ENCODE measurements at places on chromosomes 2 and 18.

- no peak for DNase-seq
These were observed 172.9 kb upstream of the SIX3 start for GRCh38 chr2:44768438-44769236.

DNA sequence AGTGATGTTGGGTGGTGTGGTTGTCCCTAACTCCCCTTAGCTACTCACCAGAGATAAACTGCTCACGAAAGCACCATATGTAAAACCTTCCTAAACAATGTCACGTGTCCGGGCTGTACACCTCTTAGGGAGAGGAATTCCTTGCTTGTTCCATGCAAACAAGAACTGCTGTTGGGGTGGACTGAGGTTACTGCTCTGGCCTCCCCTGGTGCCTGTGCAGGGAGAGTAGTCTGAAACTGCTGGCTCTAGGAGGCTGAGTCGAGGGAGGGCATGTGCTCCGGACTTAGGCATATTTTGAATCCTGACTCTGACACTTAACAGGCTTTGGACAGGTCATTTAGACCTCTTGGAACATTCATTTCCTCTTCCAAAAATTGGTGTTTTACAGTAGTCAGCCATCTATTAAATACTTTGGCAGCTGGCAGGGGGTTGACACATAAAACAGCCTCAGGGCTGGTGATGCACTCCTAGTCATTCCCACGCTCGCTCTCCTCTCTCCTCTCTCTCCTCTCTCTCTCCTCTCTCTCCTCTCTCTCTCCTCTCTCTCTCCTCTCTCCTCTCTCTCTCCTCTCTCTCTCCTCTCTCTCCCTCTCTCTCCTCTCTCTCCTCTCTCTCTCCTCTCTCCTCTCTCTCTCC, 10.6 kb downstream of the THNSL2 start:
- no peak for DNase-seq

GRCh38 chr2:208083807-208084206, 40.5 kb downstream of the CRYGD start:
- DNase-seq = no peak

DNA sequence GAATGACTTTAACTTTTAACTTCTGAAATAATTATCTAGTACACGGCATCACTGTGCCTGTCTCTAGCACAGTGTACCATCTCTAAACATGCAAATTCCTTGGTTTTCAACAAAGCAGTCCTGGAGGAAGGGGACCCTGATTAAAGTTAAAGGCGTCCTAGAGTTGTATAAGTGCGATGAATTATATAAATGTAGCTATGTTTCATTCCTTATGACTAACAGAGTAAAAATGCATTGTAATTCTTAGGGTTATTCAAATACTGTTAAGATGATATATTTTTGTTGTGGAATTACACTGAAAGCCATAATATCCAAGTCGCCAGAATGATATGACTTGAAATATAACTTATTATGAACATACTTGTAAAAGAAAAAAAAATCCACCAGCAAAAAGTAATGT, 544.9 kb upstream of the LINC00305 start:
- DNase-seq = no peak

GRCh38 chr18:80170395-80171053, 61.5 kb downstream of the ADNP2 start:
- DNase-seq = no peak

GRCh38 chr2:172761306-172761705, 25.7 kb downstream of the RAPGEF4 start:
- no peak for DNase-seq

GRCh38 chr2:189142893-189143759, 36.4 kb downstream of the COL5A2 start:
- DNase-seq = peak; percentile 16

DNA sequence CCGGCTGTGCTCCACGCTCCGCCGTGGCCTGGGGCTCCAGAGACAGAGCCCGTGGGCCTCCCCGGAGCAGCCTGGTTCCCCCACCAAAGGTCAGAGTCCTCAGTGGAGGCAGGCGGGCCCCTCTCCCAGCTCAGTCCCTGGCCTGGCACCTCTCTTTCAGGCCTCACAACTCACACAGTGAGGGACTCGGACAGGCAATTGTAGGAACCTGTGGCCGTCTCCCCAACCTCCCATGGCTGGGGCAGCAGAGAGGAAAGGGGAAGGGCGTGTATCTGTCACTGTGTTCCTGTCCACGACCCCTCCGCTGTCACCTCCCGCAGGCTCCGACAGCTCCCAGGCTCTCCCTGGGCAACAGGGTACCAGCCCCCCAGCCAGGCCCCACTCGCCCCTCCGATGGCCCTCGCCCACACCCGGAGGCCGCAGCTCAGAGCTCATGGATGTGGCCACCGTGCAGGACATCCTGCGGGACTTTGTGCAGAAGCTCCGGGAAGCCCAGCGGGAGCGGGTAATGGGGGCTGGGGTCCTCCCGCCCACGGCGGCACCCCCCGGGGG, 32.4 kb upstream of the SNED1 start:
- DNase-seq = no peak

GRCh38 chr18:51137026-51137729, 60.3 kb downstream of the MEX3C start:
- DNase-seq = no peak

DNA sequence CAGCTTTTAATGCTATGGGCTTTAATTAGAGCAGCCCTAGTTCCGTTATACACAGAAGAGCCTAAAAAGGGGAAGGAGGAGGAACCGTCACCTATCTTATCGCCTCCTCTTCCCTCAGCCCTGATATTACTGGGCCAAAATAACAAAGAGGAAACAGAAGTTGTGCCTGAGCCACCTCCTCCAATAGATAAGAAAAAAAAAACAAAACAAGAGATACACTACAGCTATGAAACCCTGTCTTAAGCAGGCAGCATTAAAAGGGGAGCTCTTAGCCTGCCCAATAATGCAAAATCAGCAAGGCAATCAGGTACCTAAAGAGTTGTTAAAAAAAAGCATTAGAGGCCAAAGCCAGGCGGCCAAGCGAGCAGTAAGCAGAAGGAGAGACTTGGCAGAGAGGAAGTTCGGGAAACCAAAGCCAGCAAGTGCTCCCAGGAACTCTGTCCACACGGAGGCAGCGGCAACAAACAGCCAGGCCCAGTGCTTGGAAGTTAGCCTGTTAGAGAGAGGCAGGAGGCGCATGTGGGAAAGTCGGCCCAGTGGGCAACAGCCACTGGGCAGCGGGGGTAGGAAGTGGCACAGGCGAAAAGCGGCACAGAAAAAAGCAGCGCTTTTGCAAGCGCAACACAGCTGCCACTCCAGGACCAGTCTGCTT, 41.8 kb upstream of the PDK1 start:
- DNase-seq = no peak

- no peak for DNase-seq
These were observed 98.5 kb upstream of the KCTD1 start for GRCh38 chr18:26646901-26647300.

DNA sequence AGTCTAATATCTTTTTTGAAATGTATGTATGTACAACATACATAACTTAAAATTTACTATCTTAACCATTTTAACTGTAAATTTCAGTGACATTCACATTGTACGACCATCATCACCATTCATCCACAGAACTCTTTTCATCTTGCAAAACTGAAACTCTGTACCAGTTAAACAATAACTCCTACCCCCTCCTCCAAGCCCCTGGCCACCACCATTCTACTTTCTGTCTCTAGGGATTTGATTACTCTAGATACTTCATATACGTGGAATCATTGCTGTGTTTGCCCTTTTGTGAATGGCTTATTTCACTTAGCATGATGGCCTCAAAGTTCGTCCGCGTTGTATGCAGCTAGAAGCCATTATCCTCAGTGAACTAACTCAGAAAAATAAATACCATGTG, 217.0 kb downstream of the METTL4 start:
- DNase-seq = no peak

GRCh38 chr18:32919799-32920198, 147.0 kb upstream of the KLHL14 start:
- peak; percentile 67 for DNase-seq

DNA sequence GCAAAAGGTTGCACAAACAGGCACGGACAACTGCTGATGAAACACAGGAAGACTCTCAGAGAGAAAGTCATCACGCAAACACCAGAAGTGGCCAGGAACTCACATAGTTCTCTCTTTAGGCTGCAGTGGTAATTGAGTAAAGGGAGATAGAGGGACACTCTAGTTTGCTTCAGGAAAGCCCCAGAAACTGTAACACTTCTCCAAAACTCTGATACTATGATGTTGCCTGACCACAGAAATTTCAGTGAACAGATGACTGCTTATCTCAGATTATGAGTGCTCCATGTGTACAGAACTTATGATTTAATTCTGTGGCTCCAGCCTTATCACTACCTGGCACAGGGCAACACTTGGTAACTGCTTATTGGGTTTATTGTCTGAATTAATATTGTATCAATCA, 311.5 kb upstream of the GYPC start:
- no peak for DNase-seq

GRCh38 chr2:98486374-98486981, 41.8 kb downstream of the INPP4A start:
- DNase-seq = no peak

Data from SK-N-DZ (cell line).